HCT116 (cell line): ENCODE measurements at places on chromosomes 6 and 20.
A peak's percentile ranks its signal among the peaks of the same experiment; 100 is the strongest.

GRCh38 chr20:37209661-37210314 lies 30.4 kb upstream of the MROH8 start:
- DNase-seq: no peak

DNA sequence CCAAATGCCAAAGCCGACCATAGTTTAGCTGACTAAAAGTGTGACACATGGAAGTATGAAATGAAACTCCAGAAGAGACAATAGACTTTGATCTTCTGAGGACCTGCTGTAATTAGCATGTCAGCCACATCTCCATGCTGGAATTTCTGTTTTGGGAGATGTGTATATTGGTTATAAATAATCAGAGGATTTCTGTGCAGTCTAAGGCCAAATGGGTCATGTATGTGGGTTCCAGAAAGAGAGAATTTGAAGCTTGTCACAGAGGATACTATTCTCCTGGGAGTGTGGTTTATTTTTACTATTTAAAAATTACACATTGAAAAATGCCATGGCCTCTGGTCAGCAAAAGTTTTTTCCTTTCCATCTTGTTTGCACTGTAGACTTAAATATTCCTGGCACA lies 405.5 kb upstream of the PLCB4 start:
- no peak for DNase-seq

- no peak for DNase-seq
These were observed 94.6 kb downstream of the EPB41L2 start for GRCh38 chr6:130968476-130968875.

- no peak for DNase-seq
These were observed 6.7 kb upstream of the ATXN1 start for GRCh38 chr6:16767765-16768476.

GRCh38 chr20:62794007-62794724 lies 2.1 kb upstream of the MRGBP start:
- peak; percentile 93 for DNase-seq

- peak; percentile 71 for DNase-seq
These were observed 162.7 kb downstream of the RALGAPA2 start for GRCh38 chr20:20549704-20550103.

DNA sequence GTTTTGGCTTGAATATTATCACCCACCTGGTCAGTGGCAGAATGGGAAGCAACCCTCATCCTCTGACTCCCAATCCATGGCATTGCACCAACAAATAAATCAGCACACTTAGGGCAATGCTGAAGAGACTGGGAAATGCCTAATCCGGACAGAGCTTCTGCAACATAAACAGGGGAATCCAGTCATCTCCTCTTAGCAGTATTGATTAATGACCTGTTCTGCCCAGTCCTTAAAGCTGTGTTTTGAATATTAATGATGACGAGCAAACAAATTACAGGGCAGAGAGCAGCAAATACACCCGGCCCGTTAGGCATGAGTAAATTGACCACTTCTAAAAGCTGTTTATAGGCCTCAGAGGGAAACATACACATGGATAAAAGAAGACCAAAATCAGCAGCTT lies 77.0 kb upstream of the B3GAT2 start:
- DNase-seq: no peak

DNA sequence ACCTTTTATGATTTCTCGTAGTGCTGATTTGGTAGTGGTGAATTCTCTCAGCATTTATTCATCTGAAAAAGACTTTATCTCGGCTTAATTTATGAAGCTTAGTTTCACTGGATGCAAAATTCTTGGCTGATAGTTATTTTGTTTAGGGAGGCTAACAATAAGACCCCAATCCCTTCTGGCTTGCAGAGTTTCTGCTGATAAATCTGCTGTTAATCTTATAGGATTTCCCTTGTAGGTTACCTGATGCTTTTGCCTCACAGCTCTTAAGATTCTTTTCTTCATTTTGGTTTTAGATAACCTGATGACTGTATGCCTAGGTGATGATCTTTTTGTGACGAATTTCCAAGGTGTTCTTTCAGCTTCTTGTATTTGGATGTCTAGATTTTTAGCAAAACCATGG lies 388.7 kb downstream of the UTRN start:
- DNase-seq: no peak

GRCh38 chr20:7714549-7714948 lies 225.7 kb downstream of the HAO1 start:
- no peak for DNase-seq

DNA sequence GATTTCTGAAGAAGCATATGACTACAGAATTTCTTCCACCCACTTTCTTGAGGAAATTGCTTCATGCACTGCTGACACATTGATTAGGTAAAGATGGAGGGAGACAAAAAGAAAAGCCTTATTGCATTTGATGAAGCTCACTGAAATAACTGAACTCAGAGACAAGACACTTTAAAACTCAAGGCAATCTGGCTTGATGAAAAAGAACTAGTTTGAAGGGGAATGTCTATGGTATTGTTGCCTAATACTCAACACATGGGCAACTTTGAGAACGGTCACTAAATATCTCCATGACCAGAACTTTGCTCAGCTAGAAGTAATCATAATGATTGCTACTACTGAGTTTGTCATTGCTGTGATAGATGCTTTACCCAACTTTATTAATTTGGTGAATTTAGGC lies 38.1 kb downstream of the HTR1B start:
- no peak for DNase-seq

DNA sequence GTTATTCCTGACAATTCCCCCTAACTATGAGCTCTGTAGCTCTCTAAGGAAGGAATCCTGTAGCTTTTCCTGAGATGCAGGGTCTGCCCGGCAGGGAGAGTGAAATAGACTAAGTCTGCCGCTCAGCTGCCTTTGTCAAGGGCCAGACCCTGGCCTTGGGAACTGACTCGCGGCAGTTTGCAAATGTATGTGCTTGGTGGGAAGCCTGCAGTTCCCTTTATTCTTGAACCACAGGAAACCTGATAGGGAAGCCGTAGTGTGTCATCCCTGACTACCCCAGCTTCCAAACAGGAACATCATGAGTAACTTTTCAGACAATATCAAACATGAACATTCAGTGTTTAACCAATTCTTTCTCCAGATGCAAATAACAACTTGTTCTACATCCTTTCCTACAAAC lies 78.7 kb upstream of the IFNGR1 start:
- DNase-seq: no peak

DNA sequence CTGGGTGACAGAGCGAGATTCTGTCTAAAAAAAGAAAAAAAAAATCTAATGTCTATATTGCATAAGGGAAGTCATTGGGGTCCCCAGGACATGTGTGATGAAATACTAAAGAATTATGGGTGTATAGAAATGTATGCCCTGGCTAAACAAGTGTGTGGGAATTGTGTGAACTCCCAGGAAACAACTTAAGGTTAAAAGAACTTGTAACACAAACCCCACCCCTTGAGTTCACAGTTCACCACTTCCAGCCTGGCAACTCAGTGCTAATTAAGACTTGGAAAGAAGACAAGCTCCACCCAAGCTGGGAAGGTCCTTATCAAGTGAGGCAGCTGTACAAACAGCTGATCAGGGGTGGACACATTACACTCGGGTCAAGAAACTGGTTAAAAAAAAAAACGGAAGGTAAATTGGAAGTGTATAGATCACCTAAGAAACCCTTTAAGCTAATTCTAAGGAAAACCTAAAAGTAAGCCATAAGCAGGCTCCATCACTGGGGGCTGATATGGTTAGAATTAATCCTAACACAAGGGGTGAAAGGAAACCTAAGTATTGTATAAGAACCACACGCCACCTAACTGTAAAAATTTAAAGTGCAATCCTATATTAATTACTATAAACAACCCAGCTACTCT lies 25.2 kb downstream of the HLA-A start:
- peak; percentile 60 for DNase-seq

DNA sequence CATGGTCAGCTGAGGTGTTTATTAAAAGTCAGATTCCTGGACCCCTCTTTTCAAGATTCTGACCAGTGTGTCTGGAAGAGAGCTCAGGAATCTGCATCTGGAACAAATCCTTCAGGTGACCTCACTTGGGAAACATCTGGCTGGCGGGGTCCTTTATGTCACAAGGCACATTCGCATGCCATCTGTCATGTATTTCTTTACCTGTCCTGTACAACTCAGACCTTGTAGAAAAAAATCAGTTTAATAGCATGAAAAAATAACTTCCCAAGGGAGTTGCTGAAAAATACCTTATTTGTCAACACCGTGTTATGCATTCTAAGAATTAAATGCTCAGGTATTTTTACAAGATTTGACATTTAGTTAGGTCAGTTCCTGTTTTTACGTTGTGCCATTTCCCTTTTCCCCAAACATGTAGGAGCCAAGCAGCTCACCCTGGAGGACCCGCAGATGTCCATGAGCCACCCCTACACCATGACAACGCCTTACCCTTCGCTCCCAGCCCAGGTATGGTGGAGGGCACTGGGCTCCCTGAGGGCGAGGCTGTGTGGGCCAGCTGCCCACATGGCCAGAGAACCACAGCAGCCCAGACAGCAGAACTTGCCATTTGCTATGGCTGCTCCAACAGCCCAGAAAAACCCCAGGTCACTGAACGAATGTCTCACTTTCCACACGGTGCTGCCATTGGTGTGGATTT lies 4.0 kb downstream of the IRF4 start:
- DNase-seq: no peak

- no peak for DNase-seq
These were observed 4.9 kb upstream of the GINS1 start for GRCh38 chr20:25402583-25402982.

DNA sequence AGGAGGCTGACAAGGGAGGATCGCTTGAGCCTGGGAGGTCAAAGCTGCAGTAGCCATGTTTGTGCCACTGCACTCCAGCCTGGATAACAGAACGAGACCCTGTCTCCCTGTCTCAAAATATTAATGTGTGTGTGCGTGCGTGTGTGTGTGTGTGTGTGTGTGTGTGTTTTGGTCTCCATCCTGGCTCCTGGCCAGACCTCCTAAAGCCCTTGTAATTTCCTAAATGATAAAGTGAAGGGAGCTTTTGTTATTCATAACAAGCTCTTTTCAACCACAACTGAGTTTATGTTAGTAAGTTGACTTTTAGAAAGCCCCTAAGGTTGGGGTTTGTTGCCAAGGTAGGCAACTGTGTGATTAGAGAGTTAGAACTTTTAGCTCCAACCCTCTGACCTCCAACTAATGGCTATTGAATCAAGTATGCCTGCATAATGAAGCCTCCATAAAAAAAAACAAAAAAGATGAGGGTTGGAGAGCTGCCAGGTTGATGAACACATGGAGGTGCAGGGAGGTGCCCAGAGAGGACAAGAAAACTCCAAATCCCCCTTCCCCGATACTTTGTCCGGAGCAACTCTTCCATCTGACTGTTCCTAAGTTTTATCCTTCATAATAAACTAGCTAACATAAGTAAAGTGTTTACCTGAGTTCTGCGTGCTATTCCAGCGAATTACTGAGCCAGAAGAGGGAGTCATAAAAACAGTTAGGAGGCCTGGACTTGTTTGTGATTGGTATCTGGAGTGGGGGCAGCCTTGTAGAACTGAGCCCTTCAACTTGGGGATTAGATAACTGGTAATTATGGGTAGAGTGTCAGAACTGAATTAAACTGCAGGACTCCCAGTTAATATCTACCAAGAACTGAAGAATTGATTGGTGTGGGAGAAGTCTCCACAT lies 5.3 kb upstream of the AIF1 start:
- DNase-seq: no peak

DNA sequence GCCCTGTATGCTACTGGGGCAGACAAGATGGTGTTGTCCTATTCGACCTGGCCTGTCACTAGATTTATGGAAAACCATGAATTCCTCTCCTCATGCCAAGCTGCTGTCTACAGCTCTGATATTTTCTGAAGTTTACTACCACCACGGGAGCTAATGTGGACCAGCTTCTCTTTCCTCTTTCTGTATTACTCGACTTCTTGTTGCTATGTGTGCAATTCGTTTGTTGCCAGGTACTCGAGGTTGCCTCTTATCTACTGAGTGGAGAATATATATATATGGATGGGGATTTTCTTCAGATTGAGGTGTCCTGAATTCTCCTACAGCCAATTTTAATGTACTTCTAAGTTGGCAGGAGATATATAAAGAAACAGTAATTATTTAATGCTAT lies 34.7 kb downstream of the MAN1A1 start:
- DNase-seq: no peak

GRCh38 chr20:8764344-8764962 lies 304.4 kb upstream of the PLCB4 start:
- DNase-seq: no peak

GRCh38 chr20:35950093-35950492 lies 4.2 kb downstream of the SCAND1 start:
- no peak for DNase-seq

- DNase-seq: peak; percentile 92
These were observed 50.9 kb upstream of the CCDC28A start for GRCh38 chr6:138722425-138723371.

DNA sequence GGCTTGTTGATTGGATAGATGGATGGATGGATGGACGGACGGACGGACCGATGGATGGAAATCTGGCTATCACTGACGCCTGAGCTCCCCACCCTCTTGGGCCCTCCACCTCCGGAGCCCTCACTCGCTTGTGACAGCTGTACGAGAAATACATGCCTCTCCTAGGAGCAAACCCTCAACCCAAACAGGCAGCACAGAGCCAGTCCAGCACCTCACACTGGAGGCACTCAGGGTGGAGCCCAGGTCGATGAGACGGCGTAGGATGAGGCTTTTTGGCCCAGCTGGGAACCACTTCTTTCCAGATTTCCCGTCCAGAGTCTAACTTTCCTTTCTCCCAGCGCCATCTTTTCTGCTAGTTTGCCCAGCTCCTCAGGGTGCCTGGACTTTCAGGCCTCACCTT lies 2.7 kb upstream of the LY6G5C start:
- DNase-seq: no peak

DNA sequence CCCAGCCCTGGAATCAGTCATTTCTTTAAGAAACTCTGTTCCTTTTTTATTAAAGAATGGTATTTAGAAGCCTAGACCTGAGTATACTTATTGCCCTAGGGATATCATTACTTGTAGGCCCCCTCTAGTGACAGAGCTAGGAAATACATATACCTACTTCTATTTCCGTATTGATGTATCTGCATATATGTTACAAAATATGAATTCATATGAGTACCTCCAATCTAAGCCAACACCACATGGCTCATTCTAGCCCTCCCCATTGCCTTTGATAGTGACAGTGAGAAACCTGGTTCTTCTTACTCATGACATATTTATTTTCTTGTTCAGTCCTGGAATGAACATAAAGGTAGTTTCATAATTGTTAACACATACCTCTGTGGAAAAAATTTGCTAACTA lies 137.2 kb downstream of the FARS2 start:
- peak; percentile 43 for DNase-seq

DNA sequence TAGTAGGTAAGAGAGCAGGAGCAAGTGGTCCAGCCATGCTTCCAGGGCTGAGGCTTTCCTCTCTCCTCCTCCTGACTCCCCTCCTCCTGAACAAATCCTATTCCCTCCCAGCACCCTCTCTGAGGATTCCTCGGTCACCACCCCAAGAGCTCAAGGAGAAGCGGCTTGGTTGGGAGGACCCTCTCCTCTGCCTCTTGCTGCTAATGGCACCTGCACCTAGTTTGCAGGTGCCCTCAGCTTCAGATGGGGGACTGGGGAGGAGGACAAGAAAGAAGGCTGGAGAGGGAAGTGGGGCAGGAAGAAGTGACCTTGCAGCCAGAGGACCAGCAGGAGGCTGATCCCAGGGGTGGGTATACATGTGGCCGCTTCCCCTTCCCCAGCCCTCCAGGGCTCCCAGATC lies 17.5 kb downstream of the NCR2 start:
- DNase-seq: no peak
